GM12878 (cell line): ENCODE measurements at places on chromosomes 11 and 22. TPM values are rescaled to one million over a fixed set of nuclear protein-coding genes. Genes with fewer than 3 reads are reported as not detected.

DNA sequence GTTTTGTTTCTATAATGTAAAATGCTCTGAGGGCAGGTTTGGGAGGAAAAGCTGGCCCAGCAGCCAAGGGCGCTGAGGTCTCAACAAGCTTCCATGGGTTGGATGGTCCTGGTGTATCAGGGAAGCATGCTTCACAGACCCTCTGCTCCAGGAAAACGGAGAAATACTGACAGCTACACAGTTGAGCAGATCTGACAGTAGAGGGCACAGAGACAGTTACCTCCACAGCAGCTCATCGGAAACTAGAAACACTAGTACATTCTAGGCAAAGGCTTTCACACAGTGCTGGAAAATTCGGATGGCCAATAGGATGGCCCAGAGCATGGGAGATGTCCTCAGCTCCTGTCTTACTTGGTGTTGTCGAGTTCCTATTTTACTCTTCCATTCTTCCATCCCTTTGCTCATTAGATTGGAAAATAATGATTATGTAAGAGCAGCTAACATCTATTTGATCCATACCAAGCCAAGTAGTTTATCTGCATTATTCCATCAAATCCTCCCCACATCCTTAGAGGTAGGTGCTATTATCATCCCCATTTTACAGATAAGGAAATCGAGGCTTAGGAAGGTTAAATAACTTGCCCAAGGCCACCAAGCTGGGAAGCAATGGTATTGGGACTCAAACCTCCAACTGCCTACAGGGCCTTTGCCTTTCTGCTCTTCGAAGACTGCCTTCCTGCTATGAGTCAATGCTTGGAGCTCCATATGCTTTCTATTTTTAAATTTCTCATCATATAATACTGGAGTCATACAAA is 28.3 kb downstream of the LMO2 start:
- peaks cover 5% of the 10 kb centered on the region for H3K27me3 ChIP-seq
- no peak overlapping the region for H3K4me3 ChIP-seq
- no peak overlapping the region for H3K27ac ChIP-seq
- H3K36me3 ChIP-seq = no peaks in the 10 kb centered on the region

GRCh38 chr11:73980001-73980961 is 2.4 kb downstream of the UCP2 start:
- DNase-seq = peak; percentile 91
- peak overlapping the region; percentile 89 for H3K4me3 ChIP-seq
- H3K27me3 ChIP-seq = no peaks in the 10 kb centered on the region
- H3K36me3 ChIP-seq = peaks cover 23% of the 10 kb centered on the region

The OMP gene
- not detected in 2 replicates for total RNA-seq

GRCh38 chr22:26536056-26536761 is 23.9 kb upstream of the TFIP11 start:
- DNase-seq = no peak
- no peaks in the 10 kb centered on the region for H3K27me3 ChIP-seq
- H3K4me3 ChIP-seq = no peak overlapping the region
- peak overlapping the region; percentile 63; the same call in 1 of the 2 replicates for H3K27ac ChIP-seq
- H3K36me3 ChIP-seq = peaks cover 9% of the 10 kb centered on the region

DNA sequence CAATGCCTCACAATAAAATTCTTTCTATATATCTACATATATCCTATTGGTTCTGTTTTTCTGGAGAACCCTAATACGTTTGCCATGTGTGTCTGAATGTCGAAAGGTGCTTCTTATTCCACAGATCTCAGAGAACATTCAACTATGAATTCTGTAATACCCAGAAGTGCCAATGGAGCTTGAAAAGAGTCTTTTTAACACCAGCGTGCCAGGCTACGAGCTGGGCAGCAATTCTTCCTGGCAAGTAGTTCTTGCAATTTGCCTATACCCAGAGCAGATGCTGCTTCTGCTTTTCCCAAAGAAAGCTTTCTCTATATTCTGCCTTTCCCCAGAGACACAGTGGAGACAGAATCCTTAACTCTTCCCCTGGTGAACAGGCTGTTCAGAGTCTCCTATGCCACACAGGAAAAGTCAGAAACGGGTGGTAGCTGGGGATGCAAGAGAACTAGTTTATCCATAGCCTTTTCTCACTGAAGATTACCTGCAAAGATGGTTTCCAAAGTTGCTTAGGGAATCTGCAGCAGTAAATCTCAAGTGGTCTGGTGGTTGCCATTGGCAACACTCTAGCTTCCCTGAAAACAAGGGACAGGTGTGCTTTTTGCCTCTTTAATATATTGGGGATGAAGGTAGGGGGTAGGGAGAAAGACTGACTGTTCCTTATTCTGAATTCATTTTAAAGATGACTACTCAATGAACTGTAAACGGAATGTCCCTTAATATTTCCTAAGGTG is 16.8 kb upstream of the PAFAH1B2 start:
- no peak overlapping the region for H3K27ac ChIP-seq
- no peaks in the 10 kb centered on the region for H3K36me3 ChIP-seq
- no peaks in the 10 kb centered on the region for H3K4me1 ChIP-seq
- H3K27me3 ChIP-seq = no peaks in the 10 kb centered on the region

DNA sequence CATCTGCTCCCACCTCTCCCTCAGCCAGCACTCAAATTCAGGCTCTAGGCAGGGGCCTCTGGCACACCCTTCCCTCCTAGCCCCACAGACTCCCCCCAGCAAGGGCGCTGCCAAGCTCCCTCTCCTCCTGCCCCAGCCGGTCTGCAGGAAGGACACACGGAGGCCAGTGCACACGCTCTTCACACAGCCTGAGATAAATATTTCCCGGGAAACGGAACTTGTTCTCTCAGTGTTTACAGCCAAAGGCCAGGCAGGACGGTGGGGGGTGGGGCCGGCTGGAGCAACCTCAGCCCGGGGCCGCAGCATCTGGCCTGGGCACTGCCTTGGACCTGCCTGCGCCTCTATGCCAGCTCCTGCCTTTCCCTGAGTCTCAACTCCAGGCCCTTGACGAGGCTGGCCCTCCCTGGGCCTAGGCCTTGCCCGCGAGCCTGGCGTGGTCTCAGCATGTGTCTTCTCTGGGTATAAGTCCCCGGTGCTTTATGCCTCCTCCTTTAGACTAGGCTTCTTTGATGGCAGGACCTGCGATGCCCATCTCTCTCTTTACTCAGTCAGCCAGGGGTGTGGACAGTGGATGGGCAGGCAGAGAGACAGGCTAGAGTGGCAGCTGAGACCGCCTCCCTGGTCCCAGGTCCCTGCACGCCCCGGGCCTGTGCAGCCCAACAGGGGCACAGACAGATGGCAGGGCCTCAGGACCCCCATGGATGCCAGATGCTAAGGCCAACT is 48.4 kb downstream of the PDE2A start:
- peaks cover 2% of the 10 kb centered on the region; the same call in 1 of the 2 replicates for H3K27me3 ChIP-seq
- no peaks in the 10 kb centered on the region for H3K36me3 ChIP-seq
- no peak for DNase-seq
- H3K27ac ChIP-seq = no peak overlapping the region

The H19 gene
- total RNA-seq = 1.1 and 1.2 TPM in 2 replicates

The OVOL1 gene
- not detected in 2 replicates for total RNA-seq

- no peak overlapping the region for H3K4me3 ChIP-seq
- H3K36me3 ChIP-seq = no peaks in the 10 kb centered on the region
- H3K27ac ChIP-seq = no peak overlapping the region
- H3K4me1 ChIP-seq = no peaks in the 10 kb centered on the region
- no peak for DNase-seq
These were observed 311.0 kb downstream of the SBF2 start for GRCh38 chr11:9982796-9983579.

The NCF4 gene
- total RNA-seq = 65.6 and 66.5 TPM in 2 replicates

DNA sequence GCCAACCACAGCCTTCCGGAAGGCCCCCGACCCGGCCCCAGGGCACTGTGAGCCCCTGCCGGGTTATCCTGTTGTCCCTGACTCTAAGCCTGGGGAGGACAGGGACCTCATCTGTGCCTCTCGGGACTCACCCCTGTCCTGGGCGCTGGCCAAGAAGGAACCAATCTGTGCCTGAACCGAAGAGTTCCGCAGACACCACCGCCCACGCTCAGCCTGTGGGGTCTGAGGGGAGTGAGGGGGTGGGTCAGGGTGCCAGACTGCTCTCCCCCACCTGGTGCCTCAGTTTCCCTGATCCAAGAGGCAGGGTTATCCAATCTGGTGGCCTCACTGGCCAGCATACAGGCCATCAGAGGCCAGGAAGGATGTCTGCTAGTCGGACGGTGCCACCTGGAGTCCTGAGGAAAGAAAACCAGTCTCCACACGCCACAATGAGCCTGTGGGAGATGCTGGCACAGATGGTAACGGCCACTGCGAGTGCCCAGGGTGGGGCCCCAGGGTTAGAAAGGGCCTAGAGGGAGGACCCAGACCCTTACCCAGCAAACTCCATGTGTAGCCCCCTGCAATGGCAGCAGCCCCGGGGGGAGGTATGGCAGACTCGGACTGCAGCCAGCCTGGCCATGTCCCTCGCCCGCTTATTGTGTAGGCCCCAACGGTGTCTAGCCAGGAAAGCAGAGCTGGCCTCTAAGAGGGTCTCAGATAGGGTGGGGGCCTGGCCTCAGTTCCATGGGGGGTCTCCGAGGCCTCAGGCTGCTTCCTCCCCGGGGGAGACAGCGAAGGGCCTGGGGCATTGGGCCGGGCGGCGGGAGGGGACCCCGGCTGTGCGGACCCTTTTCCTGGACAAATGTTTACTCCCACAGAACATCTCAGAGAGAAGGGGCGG is 827 bp upstream of the TNNT3 start:
- no peaks in the 10 kb centered on the region for H3K36me3 ChIP-seq
- no peaks in the 10 kb centered on the region for H3K27me3 ChIP-seq
- no peaks in the 10 kb centered on the region for H3K4me1 ChIP-seq
- no peak overlapping the region for H3K27ac ChIP-seq
- DNase-seq = no peak

The OR8B4 gene
- total RNA-seq = not detected in 2 replicates
